HT-29 (cell line): ENCODE measurements at places on chromosomes 11 and 22.

DNA sequence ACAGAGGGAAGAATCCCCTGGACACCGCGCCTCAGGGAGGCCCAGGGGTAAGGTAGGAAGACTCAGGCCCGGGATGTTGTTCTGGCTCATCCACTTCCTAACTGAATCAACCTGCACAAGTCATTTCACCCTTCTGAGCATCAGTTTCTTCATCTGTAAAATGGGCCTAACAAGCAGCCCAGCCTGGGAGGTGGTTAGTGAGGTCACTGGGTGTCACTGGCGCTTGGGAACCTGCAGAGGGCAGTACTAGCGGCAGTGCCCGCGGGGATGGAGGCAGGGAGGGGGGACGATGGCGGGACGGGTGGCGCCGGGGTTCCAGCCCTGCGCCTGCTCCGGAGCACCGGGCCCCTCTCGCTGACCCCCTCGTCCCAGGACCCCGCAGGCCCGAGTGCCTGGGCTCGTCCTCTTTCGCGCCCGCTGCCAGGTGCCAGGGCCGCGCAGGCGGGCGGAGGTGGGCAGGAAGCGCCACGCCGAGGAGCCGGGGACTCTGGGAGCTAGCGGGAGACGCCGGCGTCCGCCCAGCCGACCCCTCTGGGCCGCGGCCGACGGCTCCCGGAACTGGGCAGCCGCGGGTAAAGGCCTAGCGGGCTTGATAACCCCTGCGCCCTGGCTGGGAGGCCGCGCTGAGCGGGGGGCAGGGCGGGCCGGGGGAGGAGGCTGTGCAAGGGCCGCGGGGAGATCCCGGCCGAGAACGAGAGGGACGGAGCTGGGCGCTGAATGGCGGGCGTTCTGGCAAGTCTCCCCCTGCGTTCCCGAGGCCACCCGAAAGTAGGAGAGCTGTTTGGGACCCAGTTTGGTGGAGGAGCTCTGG is at the start of gene NLRX1:
Gene NLRX1, plus strand, starts transcription at position 255 of the 811 bp plus-strand sequence. CDS start 2,679 bp downstream, outside the sequence.
- DNase-seq = peak; percentile 88

GRCh38 chr11:101444164-101444563 is 139.6 kb downstream of the TRPC6 start:
- DNase-seq = peak; percentile 82

DNA sequence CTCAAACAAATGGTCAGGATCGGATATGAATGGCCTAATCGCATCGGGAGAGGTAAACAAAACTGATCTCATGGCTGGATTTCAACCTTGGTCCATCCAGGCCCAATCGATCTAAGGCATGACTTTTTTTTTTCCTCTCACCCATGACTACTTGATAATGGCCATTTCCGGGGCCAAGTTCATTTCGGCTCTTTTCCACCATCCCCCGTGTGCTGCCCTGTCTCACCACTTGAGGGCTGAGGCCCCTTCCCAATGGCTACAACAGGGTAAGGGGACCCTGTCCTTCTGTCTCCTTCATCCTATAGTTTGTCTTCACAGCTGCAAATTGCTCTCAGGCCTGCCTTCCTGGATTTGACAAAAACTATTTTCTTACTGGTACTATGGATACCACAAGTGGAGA is 26.7 kb downstream of the GRAP2 start:
- DNase-seq = no peak

DNA sequence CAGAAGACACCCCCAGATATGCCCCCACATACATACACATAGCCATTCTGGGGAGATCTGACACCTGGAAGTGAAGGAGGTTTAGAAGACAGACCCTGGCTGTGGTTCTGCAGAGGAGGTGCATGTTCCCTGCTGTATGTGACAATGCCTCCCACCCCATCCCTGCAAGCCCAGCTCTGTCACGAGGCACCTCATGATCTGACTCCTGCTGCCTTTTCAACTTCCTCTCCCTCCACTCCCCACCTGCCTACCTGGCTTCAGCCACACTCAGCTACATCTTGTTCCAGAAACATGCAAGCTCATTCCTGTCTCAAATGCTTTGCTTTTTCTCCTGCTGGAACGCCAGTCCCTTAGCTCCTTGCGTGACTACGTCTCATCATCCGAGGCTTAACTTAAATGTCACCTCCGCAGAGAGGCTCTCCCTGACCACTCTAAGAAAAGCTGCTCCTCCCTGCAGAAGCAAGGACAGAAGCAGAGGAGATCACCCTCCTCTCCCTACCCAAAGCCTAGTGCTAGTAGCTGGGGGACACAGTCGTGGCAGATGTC is 114.5 kb downstream of the FEZ1 start:
- DNase-seq = no peak

DNA sequence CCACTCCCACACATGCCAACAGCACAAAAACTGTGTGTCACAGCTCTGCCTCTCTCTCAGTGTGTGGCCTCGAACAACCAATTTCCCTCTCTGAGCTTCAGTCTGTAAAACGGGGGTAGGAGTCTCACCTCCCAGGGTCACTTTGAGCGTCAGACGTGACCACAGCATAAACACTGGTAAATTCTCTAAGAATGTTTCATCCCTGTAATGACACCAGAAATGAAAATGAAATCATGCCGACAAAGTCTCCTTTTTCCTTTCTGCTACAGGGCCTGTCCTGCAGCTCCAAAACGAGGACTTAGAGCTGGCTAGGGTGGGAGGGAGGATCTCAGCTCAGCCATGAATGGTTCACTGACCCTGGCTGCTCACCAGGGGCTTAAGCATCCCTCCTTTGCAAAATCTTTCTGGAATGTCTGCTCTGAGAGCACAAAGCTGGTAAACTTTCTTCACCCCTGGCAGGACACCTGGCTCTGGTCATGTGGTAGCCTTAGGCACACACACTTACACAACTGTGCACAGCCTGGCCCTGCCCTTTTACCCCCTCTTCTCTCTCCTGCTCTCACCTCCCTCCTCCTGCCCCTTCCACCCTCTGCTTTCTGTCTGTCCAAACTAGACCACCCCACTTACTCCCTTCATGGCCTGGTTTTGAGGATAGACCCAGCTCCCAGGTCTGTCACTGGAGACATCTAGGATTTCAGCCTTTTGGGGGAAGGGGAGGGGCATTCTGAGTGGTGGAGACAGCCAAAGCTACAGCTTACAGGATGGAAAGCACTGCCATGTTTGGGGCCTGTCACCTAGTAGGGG is 12.3 kb upstream of the TSKU start:
- peak; percentile 68 for DNase-seq
